ENCODE measurements at places on chromosomes 12 and 14. TPM values are rescaled to one million over a fixed set of nuclear protein-coding genes. Genes with fewer than 3 reads are reported as not detected.
A peak's percentile ranks its signal among the peaks of the same experiment; 100 is the strongest.

PLXNC1 gene
- total RNA-seq: 43.8 TPM

- peak; percentile 38 for DNase-seq
These were observed 581 bp downstream of the PAPOLA start for GRCh38 chr14:96502621-96503305.

- DNase-seq: no peak
These were observed 31.2 kb upstream of the USP44 start for GRCh38 chr12:95582230-95583058.

DNA sequence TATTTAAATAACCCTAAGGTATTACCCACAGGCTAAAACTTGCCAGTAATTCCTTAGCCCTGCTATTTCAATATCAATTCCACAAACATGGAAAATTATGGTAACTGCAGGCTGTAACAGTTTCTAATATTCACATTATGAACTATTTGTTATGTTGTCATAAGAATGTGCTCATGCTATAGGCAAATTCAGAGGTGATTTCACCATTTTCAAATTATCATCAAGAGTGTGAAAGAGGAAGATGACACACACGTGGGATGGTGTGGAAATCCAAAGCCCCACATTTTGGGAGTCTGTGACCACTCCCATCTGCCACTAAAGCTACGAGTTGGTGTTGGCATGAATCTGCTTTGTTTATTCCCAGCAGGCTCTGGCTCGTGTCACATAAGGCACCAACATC is 5.9 kb upstream of the MYO1A start:
- no peak for DNase-seq

- no peak for DNase-seq
These were observed 958 bp downstream of the SPATS2 start for GRCh38 chr12:49368240-49368600.
